Endodermal cell (in vitro differentiated cells): ENCODE measurements at places on chromosomes 2 and 18. TPM values are rescaled to one million over a fixed set of nuclear protein-coding genes. Genes with fewer than 3 reads are reported as not detected.
A peak's percentile ranks its signal among the peaks of the same experiment; 100 is the strongest.

DNA sequence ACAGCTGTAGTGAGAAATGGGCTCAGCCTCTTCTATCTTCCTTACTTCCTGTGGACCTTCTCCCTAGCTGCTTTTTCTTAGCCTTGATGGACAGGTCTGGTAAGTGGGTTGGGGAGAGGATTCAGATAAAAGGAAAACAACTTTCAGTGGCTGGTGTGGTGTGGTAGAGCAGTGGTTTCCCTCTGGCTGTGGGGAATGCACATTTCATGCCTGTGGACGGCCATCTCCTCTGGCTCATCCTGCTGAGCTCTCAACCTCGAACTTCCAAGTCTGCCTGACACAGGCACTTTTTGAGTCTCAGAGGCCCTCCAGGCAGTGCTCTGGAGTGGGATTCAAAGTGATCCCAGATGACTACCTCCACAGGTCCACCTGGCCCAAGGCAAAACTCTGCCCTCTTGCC lies 38.6 kb upstream of the ACADL start:
- DNase-seq, result no peak

DNA sequence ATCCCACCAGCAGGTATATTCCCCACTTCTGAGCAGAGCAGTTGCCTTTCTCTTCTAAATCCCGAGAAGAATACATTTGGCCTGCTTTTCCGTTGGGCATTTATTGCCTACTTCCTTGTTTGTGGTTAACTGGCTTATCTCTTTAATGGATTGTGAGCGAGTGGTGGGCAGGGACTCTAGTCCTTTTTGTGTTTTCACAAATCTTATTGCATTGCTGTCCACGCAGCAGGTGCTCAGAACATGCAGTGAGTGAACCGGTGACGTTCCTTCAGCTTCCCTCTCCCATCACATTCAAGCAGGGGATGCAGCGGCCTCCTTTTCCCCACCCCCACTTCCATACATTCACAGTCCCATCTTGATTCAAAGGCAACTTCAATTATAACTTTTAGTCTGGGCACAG lies 28.9 kb upstream of the GAREM2 start:
- DNase-seq, result no peak

DNA sequence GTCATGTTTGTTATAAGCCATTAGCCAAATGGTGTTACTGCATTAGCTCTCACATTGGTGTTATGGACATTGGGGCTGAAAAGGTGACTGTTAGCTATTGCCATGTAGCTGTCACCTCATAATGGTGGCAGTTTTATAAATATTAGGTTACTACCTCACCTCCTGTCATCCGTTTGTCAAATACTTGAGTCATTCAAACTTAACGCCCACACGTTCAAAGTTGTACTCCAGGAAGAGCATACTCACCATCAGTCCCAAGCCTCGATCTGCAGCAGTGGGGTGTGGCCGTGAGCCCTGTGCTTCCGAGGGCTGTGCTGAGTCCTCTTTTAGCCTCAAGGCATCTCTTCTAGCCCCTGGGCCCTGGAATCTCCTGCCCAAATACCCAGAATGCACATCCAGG lies 87.3 kb downstream of the PDK1 start:
- DNase-seq, result no peak

Gene MC4R
- total RNA-seq, result not detected in 2 replicates

Gene MBD1
- total RNA-seq, result 62.7 and 79.6 TPM in 2 replicates

Gene ALPI
- total RNA-seq, result not detected in 2 replicates

Gene LDLRAD4
- 11.2 and 15.1 TPM in 2 replicates for total RNA-seq

- DNase-seq, result no peak
Measured at GRCh38 chr18:50928551-50928950, 39.3 kb upstream of the ELAC1 start.

DNA sequence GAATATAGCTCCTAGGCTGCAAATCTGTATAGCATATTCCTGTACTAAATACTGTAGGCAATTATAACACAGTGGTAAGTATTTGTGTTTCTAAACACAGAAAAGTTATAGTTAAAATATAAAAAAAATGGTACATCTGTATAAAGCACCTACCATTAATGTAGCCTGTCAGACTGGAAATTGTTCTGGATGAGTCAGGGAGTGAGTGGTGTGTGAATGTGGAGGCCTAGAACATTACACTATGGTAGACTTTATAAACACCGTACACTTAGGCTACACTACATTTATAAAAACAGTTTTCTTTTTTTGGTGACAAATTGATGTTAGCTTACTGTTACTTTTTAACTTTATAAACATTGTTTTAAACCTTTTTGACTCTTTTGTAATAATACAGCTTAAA lies 226.3 kb downstream of the CCDC85A start:
- DNase-seq, result no peak

- DNase-seq, result no peak
Measured at GRCh38 chr18:13335903-13336302, 117.3 kb downstream of the LDLRAD4 start.

Gene SF3B6
- 111 to 131 TPM (median 120 TPM) in 3 replicates for total RNA-seq

DNA sequence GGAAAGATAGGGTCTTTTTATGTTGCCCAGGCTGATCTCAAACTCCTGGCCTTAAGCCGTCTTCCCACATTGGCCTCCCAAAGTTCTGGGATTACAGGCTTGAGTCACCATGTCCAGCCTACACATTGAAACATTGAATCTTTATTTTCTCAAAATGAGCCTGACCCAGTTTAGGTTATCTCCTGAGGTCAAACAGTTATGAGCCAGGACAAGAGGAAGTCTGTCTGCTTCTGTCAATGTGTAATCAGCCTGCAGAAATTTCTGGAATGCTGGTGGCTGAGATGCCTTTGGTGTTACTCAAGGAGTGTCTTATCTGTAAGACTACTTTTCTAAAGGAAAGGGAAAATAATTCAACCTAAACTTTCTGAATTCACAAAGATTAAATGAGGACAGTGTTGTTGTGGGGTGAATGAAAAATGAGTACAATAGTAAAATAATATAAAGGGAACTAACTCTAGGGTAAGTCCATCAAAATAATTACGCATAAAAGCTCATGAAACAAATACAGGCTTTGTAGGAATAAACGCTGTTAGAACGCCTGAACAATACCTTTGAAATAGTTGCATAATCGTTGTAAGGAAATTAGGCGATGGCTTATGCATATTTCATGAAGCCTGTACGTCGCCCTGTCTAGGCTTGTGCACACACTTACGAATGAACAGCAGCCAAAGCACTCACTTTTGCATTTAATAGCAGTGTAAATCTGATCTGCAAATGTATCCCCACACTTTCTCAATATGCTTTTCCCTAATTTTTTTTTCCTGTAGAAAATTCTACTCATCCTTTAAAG lies 260.8 kb downstream of the RDH14 start:
- DNase-seq, result peak; percentile 65

DNA sequence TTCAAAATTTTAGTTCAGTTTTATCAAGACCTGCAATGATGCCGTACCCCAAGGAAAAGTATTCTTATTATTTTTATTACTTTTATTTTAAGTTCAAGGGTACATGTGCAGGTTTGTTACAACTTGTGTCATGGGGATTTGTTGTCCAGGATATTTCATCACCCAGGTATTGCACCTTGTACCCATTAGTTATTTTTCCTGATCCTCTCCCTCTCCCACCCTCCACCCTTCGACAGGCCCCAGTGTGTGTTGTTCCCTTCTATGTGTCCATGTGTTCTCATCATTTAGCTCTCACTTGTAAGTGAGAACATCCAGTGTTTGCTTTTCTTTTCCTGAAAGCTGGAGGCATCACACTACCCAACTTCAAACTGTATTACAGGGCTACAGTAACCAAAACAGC lies 122.0 kb downstream of the CCDC102B start:
- DNase-seq, result no peak

Gene MAPK4
- 1.4 and 2.0 TPM in 2 replicates for total RNA-seq

- peak; percentile 53 for DNase-seq
Measured at GRCh38 chr2:124325667-124326440, 300.8 kb downstream of the CNTNAP5 start.

DNA sequence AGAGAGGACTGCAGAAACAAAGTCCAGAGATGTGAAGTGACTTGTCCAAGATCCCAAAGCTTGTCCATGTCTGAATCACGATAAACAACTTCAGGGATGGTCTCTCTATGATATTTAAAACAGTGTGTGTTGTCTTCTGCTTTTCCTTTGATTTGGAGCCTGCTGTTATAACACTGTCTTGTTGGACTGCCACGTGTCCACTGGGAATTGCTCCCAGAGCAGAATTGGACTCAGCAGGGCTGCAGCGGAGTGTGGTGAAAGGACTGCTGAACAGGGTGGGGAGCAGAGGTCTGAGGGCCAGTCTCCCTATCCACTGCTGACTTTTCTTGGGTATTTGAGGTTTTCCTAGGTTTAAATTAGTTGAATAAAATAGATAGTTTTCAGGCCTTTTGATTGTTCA lies 68.3 kb downstream of the IL1R2 start:
- DNase-seq, result no peak

GRCh38 chr18:63254716-63255399 lies 64.7 kb downstream of the BCL2 start:
- no peak for DNase-seq

Gene CAPN14
- total RNA-seq, result 0.21 to 0.40 TPM (median 0.36 TPM) in 3 replicates

- no peak for DNase-seq
Measured at GRCh38 chr18:49968644-49969309, 155.4 kb upstream of the ACAA2 start.

Gene IL36B
- not detected in 2 replicates for total RNA-seq

DNA sequence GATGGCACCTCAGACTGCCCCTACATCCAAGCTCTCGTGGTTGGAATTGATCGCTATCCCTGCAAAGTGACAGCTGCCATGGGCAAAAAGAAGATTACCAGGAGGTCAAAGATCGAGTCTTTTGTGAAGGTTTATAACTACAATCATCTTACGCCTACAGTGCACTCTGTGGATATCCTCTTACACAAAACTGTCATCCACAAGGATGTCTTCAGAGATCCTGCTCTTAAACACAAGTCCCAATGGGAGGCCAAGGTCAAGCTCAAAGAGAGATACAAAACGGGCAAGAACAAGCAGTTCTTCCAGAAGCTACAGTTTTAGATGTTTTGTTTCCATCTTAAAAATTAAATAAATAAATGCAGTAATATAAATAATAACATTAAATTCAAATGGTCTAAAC lies 45.4 kb downstream of the INO80D start:
- DNase-seq, result no peak

DNA sequence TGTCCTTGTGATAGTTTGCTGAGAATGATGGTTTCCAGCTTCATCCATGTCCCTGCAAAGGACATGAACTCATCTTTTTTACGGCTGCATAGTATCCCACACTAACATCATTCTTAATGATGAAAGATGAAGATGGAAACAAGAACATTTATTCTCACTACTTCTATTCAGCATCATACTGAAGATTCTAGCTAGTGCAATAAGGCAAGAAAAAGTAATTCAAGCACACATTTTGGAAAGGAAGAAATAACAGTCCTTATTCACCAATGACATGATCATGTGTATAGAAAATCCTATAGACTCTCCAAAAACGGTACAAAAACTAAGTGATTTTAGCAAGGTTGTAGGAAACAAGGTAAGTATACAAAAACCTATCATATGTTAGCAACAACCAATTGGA lies 37.2 kb downstream of the RELCH start:
- no peak for DNase-seq

DNA sequence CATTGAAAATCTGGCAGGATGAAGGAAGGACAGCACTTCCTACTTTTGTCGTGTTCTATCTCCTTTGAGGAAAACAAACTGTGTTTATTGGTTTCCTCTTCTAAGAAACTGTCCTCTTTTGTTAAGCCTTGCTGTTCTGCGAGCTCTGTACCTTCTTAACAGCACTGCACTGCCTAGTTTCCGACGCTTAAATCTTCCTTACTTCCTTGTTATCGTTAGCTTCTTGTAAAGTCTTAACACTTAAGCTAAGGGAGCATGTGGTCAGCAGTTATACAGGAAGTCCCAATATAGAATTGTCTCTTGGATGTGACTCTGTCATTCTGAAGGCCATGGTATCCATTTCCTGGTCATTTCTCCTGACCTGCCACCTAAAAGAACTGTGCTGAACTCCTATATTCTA lies 552.8 kb upstream of the NRP2 start:
- DNase-seq, result no peak

GRCh38 chr2:231161252-231161839 lies 36.5 kb upstream of the HTR2B start:
- DNase-seq, result no peak

Gene RAB27B
- 0.99 and 1.0 TPM in 2 replicates for total RNA-seq

Gene ALKAL2
- 0.44 and 1.2 TPM in 2 replicates for total RNA-seq

Gene KCNJ3
- 3.2 and 4.3 TPM in 2 replicates for total RNA-seq

DNA sequence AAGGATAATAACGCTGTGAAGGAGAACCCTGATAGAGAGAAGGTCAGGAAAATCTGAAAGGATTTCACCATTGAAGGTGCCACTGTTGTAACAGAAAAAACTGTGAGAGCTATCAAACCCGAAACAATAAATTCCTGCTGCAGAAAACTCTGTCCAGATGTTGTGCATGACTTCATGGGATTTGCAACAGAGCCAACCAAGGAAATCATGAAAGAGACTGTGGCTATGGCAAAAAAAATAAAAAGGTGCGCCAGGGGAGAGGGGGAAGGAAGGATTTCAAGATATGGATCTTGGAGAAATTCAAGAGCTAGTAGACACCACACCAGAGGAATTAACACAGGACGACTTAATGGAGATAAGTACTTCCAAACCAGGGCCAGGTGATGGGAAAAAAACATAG lies 88.0 kb downstream of the LDLRAD4 start:
- DNase-seq, result no peak

DNA sequence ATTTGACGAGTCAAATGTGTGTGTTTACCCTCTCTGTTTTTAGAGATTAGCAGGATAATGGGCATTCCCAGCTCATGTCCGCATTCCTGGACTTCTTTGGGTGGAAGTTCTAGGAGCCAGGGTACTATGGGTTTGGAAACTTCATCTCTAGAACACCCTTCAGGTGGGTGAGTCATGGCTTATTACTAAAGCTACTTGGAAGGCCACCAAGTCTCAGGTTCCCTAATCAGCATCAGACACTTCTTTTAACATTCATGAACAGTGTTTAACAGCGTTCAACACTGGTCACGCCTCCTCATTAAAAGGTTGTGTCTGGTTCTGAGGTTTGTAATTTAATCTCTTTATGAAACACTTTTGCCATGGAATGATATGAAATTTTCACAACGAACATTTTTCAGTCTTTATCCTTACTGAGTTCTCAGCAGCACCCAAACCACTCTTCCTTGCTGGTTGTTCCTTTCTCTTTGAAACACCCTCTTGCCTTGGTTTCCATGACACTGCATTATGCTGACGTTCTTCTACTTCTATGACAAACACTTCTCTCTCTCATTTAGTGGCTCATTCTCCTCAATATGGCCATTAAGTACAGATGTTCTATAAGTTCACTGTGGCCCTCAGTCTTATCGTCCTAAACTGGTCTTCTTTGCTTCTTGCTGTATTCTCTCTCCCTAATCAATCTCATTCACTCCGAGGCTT lies 49.3 kb downstream of the MMADHC start:
- no peak for DNase-seq

DNA sequence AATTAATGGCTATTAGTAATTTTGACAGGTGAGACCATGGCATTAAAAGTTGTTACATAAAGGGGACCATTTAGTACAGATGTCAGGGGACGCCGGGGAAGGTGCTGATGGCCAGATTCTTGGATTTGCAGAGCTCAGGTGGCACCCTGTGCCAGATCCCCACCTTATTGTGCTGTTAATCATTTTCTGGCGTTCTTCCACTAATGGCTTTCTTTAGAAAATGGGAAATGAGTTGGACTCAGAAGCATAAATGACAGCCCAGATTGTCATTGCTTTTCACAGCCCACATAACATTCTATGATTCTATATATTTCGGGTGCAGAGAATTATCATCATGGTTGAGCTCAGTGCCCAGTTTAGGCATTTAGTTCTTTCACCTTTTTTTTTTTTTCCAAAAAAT lies 257.2 kb upstream of the TCF4 start:
- DNase-seq, result no peak
